ENCODE measurements at places on chromosomes 2 and 18.
A peak's percentile ranks its signal among the peaks of the same experiment; 100 is the strongest.

DNA sequence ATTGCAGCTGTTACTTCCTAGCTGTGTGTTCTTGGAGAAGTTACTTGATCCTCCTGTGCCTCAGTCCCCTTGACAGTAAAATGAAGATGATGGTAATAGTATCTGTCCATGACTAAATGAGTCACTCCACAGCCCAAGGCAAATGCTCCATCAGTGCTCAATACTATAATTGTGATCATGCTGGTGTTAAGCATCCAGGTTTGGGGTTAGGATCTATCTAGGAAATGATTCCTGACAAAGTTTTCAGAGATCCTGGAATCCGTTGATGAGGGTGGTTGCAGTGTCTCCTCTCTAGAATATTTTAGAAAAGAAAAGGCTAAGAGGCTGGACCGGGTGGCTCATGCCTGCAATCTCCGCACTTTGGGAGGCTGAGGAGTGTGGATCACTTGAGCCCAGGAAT, 2.7 kb upstream of the PRELID3A start:
- no peak for DNase-seq

GRCh38 chr18:64409511-64409910, 260.6 kb upstream of the LINC00305 start:
- DNase-seq: peak; percentile 38

- DNase-seq: no peak
Measured at GRCh38 chr2:74525717-74526648, at the start of gene DQX1. Gene DQX1 (minus strand): TSS chr2:74526231. CDS start chr2:74525729, 502 bp downstream.

GRCh38 chr2:168160897-168161296, 86.5 kb downstream of the STK39 start:
- DNase-seq: peak; percentile 20
